EL (cell line): ENCODE measurements at places on chromosomes 2 and 18.

GRCh38 chr2:102291319-102292075 is 19.9 kb upstream of the IL1RL1 start:
- no peak for DNase-seq

GRCh38 chr2:197782126-197782525 is 3.0 kb downstream of the BOLL start:
- DNase-seq = no peak

- peak; percentile 96 for DNase-seq
Measured at GRCh38 chr2:128301501-128301966, 17.1 kb downstream of the HS6ST1 start.

DNA sequence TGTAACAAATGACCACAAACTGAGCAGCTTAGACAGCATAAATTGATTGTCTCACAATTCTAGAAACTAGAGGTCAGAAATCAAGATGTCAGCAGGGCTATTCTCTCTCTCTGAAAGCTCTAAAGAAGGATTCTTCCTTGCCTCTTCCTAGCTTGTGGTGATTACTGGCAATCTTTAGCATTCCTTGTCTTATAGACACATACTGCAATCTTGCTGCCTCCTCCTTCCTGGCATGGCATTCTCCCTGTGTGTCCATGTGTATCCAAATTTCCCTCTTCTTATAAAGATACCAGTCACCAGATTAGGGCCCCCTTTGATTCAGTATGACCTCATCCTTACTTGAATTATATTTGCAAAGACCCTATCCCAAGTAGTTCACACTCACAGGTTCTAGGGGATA is 2.3 kb downstream of the ASB3 start:
- peak; percentile 8 for DNase-seq

DNA sequence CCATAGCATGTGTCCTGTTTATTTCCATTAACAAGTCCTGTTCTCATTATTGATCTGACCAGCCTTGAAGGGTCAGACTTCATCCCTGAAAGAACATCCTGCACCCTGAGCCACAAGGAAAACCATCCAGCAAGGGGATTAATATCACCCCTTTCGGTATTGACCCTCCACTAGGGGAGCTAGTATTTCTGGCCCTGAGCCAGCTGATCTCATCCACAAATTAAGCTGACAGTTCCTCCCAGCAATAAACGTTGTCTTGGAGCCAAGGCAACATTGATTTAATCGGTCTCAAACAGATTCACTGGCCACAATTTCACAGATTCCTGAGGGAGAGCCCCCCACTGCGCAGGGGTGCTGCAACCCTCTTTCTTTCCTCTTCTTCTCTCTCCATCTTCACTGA is 353.1 kb upstream of the FANCL start:
- peak; percentile 20 for DNase-seq

- DNase-seq = peak; percentile 48
Measured at GRCh38 chr2:165401285-165401852, 68.1 kb upstream of the CSRNP3 start.

DNA sequence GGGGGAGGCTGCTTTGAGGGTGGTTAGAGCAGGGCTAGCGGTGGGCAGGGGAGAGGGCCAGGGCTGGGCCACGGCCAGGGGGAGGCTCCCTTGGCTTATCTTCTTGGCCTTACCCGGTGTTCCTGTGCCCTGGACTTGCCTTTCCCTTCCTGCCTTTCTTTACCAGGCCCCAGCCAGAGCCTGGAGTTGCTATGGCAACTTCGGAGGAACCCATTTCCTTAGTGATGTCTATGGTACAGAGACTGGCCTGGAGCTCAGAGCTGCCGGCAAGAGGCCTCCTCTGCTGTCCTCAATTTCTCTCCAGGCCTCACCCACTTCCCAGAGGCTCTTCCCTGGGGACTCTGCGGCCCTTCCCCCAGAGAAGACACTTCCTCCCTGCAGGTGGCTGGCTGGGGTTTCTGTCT is 11.5 kb downstream of the SPEG start:
- DNase-seq = peak; percentile 44

DNA sequence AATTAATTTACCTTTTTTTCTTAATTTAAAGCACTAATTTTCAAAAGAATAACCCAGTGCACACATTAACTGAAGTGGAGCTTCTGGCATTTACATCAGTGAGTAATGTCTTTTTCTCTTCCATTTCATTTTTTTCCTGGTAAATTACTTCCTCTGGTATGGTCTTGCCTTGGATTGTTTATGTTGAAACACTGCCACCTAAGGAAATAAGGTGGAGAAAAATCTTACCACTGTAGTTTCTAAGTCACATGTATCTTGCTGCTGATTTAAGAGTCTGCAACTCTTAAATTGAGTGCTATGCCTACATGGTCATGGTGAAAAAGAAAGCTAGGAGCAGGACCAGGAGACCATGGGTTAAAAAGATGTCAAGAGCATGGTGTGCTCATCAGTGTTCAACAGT is 51.0 kb downstream of the TTC27 start:
- peak; percentile 28 for DNase-seq

GRCh38 chr2:15720561-15721307 is 129.1 kb downstream of the DDX1 start:
- DNase-seq = no peak

- no peak for DNase-seq
Measured at GRCh38 chr2:184834699-184835397, 236.5 kb downstream of the ZNF804A start.

GRCh38 chr2:189147361-189147760 is 32.2 kb downstream of the COL5A2 start:
- DNase-seq = no peak

DNA sequence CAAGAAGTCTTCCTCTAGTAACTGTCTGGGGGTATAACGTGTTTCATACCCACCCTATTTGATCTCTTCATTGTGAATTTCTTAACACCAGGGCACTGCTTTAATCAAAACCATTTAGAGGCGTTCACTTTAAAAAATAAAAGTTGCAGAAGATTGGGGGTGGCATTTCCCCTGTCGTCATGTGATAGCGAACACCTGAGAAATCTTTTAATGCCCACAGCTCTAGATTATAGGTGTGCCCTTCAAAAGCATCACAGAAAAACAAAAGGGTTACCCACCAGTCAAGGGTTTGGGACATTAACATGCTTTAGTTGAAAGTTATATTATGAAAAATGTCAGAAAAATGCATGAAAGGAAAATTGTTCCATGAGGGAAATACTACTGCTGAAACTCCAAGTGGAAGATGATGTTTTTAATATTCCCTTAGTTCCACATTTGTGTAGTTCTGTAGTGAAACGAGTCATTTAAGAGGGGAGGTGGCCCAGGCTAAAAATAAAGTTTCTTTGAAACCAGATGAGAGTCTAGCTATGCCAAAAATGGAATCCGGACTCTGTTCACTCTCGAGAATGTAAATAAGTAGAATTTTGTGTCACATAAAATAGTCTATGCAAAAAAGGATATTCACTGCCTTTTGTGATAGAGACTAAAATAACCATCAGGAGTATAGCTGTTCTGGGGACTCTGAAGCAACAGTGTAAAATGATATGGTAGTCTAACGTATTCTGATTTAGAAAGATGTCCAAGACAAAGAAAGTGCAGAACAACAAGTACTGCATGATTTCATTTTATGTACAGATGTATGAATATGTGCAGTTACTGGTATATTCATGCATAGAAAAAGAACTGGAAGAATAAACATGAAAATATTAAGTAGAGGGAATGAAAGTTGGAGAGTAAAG is 95.3 kb downstream of the TMEM247 start:
- DNase-seq = no peak

DNA sequence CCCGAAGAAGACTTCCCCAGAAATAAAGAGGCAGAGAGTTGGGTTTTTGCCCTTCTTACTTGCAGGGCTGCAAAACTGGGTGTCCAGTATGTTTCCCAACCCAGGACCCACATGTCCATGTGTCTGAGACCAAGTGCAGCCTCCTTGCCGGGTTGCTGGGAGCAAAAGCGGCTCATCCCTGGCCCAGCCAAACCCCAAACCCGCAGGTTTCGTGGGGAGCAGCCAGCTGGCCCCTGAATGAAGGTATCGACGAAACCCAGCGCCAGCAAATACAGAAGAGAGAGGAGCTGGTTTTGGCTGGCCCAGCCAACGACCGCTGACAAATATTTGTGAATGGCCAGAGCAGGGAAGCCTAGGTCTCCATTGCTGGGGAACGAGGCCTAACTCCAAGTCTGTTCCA is 197.1 kb downstream of the SMAD7 start:
- DNase-seq = no peak

GRCh38 chr2:184611361-184612085 is 13.2 kb downstream of the ZNF804A start:
- DNase-seq = peak; percentile 26

DNA sequence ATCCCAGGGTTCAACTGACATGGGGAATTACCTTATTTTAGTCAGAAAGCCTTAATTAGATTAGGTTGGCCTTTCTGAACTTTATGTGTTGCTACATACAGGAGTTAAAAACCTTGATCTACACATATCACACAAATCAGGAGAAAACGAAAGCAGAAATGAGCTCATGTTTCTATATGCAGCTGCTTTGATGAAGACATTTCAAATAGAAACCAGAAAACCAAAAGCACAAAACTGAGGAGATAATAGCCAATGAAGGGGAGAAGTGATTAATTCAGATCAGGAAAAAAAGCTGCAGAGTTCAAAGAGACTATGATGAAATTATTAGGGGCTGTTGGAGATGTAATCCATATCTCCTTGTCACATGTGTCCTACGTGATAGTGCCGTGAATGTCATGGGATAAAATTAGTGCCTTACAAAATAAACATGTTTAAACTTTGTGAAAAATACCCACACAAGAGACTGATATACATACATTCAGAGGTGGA is 255.0 kb downstream of the CAMKMT start:
- DNase-seq = no peak

DNA sequence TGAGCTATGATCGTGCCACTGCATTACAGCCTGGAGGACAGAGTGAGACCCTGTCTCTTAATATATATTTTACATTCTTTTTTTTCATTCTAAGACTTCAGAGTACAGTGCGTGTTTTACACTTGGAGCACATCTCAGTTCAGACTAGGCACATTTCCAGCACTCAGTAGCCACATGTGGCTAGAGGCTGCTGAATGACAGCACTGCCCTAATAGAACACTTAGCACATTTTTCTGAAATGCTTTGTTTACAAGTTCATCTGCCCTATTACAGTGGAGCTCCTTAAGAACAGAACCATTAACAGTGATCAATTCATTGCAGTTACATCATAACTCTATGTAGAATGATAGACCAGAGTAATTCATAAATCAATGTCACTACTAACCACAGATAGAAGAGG is 138.1 kb downstream of the SUCLG1 start:
- no peak for DNase-seq

GRCh38 chr2:168137510-168138180 is 109.8 kb downstream of the STK39 start:
- DNase-seq = no peak

DNA sequence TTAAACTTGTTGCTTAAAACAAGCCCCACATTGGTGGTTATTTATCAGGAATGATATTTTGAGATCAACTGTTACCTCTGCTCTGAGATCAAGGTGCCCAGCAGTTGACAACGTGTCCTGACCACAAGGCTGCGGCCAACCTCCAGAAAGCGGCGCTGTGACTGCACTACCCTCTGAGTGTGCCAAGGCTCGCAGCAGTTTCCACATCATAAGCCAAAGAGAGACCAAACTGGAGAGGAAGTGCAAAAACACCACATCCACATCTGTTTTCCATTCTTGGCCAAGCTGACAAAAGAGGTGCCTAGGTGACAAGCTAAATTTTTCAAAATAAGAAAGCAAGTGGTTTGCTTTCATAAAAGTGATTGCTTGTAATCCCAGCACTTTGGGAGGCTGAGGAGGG is 410.8 kb upstream of the POU3F3 start:
- DNase-seq = no peak

DNA sequence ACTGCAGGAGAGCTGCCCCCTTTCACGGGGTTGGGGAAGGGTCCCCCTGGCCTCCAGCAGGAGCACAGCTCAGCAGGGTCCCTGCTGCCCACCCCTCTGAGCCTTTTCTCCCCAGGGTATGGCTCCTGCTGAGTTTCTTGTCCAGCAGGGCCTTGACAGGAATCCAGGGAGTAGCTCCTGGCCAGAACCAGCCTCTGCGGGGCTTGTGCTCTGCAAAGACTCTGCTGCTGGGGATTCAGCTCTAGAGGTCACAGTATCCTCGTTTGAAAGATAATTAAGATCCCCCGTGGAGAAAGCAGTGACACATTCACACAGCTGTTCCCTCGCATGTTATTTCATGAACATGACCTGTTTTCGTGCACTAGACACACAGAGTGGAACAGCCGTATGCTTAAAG is 21.2 kb downstream of the FOSL2 start:
- no peak for DNase-seq

GRCh38 chr2:45131587-45131986 is 122.3 kb upstream of the SIX2 start:
- DNase-seq = no peak

DNA sequence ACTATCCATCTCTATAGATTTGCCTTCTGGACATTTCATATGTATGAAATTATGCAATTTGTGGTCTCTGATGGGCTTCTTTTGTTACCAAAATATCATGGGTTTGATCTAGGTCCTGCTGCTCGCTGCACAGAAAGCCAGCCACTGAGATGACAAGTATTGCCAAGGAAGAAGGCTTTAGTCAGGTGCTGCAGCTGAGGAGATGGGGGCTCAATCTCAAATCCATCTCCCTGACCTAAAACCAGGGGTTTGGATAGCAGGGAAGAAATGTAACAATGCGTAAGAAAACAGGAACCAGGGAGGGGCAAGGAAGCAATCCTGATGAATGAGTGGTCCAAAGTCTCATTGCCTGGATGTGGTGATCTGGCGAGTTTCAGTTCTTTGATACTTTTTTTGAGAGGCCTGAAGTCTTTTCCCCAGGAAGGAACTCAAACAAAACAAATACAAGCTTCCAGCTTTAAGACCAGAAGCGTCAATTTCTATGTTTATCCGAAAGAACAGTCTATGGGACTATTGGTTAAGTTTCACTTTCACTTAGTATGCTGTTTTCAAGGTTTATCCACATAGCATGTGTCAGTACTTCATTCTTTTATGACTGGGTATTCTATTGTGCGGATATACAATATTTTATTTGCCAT is 3.4 kb upstream of the CKAP2L start:
- no peak for DNase-seq

- no peak for DNase-seq
Measured at GRCh38 chr2:23967846-23968245, 27.6 kb downstream of the UBXN2A start.

- DNase-seq = peak; percentile 79
Measured at GRCh38 chr2:96537066-96537733, 648 bp downstream of the ARID5A start.

GRCh38 chr2:16828828-16829160 is 163.2 kb upstream of the CYRIA start:
- no peak for DNase-seq

DNA sequence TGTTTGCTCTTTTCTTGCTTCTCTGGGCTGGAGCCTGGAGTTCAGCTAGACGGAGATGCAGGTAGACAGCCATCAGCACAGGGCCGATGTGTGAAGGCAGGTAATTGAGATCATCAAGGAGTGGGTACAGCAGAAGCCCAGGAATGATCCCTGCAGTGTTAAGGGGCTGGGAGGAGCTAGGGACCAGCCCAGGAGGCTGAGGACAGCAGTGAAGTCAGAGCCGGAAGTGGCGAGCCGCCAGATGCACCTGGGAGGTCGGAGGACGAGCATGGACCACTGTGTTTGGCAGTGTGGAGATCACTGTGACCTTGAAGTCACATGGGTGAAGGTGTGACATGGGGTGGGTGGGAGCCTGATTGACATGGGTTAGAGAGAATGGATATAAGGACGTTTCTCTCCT is 6.2 kb upstream of the ZNF236 start:
- no peak for DNase-seq
